ENCODE measurements at places on chromosomes 3 and 15.

GRCh38 chr15:99502182-99502581 lies 63.6 kb upstream of the MEF2A start:
- DNase-seq: no peak

DNA sequence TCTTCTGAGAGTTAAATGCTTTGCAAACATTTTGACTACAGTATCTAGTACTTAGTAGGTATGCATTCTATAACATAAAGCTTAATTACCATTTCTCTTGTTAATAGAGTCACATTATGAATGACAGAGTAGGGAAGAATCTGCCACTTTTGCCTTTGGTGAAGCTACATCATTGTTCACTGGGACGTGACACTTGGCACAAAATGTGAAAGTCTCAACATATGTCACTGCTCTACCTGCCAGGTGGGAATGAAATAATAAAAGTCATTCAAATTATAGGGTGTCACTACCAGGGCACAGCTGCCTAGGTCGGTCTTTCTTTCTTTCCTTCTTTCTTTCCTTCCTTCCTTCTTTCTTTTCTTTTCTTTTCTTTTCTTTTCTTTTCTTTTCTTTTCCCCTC lies 17.6 kb downstream of the GPR87 start:
- DNase-seq: no peak

DNA sequence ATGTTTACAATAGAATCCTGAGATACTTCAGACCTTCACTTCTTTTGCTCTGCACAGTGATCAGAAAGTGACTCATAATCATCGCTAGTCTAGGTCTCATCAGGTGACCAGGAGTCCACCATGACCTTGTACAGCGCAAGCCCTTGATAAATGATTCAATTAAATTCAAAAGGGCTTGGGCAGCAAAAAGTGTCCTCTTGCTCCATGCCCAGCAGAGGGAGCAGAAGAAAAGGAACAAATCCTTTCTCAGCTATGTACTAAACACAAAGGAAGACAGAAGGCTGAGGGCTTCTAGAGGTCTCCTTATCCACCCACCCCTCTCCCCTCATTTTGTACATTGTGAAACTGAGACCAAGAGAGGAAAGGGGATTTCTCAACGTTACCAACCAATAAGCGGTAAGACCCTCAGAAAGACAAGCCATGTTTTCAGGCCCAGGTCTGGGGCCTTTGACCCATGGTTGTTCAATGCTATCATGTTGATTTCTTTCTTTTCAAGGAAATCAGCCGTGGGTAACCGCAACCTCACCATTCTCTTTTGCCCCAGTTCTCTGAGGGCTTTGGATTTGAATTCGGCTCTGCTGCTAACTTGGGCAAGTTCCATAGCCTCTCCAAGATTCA lies 74.8 kb downstream of the AQP9 start:
- DNase-seq: peak; percentile 16

- no peak for DNase-seq
Measured at GRCh38 chr3:126275620-126275904, 81.6 kb downstream of the KLF15 start.

DNA sequence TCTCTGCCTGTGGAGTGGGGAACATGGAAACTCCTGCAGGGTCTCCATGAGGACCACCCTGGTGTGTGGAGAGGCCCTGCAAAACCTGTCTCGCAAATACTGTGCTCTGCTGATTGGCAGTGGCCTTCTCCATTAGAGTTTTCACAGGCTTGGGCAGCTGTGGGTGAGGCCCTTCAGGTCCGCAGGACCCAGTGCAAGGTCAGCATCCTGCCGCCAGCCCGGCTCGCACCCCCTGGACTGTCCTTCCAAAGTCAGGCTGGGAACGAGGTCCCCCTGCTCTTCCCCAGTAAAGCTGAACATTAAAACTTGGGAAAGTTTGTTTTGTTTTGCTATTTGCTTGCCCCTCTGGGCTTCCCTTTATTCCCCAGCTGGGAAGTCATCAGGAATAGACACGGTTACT lies 85.0 kb upstream of the PLXNA1 start:
- DNase-seq: no peak

DNA sequence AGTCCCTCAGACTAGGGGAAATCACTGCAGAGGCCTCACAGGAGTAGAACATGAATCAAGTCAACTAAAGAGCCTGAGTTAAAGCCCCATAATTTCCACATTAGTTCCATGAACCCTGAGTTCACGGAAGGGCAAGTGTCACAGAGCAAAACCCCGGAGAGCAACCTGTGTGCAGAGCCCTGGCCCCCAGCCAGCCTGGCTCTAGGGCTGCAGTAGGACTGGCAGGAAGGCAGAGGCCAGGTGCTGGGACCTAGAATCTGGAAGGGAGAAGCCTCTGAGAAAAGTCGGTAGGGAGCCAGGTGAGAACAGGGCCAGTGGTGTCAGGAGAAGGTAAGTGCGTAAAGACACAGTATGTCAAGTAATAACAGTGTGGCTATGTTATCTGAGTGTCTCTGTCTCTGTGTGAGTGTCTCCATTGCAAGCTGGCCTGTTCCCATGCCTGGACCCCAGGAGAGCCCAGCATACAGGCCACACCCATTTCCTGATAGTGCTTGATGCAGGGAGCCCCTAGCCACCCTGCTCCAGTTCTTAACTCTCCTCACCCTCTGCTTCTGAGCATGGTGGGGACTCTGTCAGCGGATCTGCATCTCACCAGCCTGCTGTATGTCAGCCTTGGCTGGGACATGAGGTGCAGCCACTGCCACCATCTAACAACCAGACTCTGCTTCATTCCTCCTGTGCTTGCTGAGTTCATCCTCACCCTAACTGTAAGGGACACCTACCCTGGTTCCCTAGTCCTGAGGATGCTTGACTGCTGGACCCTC lies 11.3 kb upstream of the MANF start:
- no peak for DNase-seq

GRCh38 chr15:53256457-53256856 lies 466.3 kb upstream of the ONECUT1 start:
- no peak for DNase-seq

DNA sequence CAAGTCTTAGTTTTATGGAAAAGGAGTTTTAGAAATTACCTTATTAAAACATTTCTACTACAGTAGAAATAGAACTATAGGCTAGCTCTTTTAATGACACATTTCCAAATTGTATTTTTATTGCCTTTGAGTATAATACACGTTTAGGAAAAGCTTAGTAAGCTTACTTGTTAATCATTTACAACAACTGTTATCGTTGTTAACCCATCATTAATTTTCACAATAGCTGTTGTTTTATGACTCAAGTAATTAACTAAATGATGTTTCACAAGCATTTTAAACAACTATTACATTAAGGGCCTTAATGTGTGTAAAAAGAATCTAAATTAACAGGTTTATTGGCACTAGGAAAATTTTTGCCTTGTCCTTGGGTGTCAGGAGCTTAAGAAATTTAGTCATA lies 120.5 kb upstream of the THRB start:
- no peak for DNase-seq

DNA sequence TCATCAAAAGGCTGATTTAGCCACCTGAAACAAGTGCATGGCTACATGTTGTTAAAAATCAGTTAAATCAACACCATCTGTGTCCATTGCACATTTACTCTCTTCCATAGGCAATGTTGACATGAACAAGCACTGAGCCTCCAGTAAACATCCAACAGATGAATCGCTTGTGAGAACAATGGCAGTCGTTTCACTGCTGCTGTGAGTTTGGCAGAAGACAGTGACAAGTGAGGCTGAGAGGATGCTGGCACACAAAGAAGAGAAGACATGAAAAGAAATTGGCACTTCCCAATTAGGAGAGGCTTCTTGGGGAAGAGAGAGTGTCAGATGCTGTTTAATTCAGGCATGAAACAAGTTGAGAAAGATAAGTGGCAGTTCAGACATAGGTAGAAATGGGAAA lies 227.4 kb upstream of the STT3B start:
- DNase-seq: no peak

- peak; percentile 51 for DNase-seq
Measured at GRCh38 chr3:112086076-112086854, at the start of gene C3orf52. Gene C3orf52 (plus strand): TSS chr3:112086389. CDS start chr3:112086408, 19 bp downstream.

- DNase-seq: no peak
Measured at GRCh38 chr3:190941694-190942260, 79.3 kb upstream of the GMNC start.

GRCh38 chr3:108391917-108392593 lies 95.7 kb downstream of the HHLA2 start:
- no peak for DNase-seq

- no peak for DNase-seq
Measured at GRCh38 chr3:72353236-72354128, 494.8 kb downstream of the SHQ1 start.

- no peak for DNase-seq
Measured at GRCh38 chr3:159882790-159883779, 105.5 kb upstream of the IL12A start.

DNA sequence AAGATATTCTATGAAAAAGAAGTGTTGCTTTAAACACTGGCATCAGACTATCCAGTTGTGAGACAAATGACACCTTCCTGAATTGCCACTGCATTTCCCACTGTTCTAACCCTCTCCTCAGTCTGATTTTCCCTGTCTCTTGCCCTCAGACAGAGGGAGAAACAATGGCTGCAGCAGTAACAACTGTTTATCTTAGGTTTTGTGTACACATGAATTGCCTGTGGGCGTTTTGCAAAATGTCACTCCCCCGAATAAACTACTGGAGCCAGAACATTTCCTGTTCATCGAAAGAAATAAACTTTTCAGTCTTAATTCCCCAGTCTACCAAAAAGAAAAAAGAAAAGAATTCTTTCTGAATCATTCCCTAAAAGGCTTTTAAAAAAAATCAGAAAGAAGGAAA lies 155.1 kb downstream of the MAGI1 start:
- no peak for DNase-seq

DNA sequence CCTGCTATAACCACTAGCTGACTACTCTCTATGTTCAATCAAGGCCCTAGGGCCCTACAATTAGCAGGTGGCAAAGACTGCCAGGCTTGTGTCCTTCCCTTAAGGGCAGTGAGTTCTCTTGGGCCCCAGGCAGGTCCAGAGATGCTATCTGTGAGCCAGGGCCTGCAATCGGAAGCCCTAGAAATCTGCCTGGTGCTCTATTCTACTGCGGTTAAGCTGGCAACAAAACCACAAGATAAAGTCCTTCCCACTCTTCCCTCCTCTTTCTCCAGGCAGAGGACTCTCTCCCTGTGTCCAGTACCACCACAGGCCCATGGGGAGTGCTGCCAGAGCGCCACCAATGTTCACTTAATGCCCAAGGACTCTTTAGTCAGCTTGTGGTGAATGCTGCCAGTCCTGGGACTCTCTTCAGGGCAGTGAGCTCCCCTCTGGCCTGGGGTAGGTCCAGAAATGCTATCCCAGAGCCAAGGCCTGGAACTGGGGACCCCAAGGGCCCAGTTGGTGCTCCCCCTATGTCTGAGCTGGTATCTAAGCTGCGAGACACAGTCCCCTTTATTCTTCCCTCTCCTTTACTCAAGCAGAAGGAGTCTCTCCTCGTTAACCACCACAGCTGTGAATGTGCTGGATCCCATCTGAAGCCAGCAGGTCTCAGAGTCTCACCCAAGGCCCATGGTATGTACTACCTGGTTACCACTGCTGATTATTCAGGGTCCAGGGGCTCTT lies 34.7 kb downstream of the XXYLT1 start:
- DNase-seq: no peak

DNA sequence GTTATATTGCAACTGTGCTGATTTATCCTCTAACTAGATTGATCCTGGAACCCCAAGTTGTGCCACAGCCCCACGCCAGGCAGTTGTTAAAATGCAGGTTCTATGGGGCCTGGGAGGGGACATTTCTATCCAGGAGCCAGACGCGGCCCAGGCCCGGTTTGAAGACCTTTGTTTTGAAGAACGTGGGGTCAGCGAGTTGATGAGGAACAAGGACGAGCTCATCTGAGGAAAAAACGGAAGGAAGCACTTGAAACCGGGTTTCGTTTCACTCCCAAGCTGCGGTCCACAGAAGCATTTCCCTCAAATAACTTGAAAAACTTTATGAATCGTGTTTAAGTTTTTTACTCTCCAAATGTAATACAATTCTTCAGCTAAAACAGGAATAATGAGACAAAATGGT lies 76.4 kb downstream of the CHSY1 start:
- DNase-seq: peak; percentile 57

DNA sequence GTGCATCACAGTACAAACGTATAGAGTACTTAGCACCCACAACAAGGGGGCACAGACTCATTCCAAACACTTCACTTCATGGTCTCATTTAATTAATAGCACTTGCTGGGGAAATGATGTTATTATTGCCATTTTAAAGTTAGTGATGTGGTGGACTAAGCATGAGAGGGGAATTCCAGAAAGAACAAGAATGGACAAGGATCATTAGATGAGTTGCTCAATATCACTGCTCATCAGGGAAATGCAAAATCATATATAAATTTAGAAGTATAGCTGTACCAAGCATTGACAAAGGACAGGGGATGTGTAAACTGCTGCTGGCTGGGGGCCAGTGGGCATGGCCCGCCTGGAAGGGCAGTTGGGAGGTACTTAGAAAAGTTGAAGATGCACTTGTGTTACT lies 14.6 kb downstream of the PRR20G start:
- no peak for DNase-seq

DNA sequence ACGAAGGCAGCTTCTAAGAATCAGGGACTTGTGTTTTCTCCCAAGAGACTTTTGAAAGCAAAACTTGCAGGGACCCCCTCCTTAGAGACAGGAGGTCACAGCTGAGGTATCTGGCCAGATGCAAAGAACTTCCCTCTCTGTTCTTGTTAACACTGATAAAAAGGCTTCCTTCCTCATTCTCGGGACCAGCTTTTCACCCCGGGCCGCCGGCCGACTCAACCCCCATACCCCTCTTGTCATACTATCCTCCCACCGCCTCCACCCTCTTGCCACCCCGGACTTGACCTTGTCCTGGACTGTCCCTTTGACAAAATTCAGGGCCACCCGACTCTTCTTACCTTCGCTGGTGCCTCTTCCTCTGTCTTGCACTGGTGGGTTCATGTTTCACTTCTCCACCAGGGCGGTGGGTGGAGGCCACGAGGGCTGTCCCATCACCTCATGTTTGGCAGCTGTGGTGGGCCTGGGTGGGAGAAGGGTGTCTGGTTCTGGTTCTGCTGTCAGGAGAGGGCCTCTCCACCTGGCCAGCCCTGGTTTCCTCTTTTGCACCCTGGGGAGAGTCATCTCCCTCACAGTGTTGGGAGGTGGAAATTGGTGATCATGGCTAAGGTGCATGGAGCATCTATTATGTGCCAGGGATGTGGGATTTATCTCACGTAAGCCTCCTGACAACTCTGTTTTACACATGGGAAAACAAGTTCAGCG lies 32.5 kb downstream of the BHLHE40 start:
- DNase-seq: peak; percentile 27

GRCh38 chr3:9787714-9788113 lies 4.6 kb downstream of the TADA3 start:
- no peak for DNase-seq

Measured in bone marrow (tissue), 2 donors.